SJSA1 (cell line): ENCODE measurements at places on chromosomes 7 and 10.

GRCh38 chr10:110863361-110863760 lies 8.4 kb upstream of the PDCD4 start:
- DNase-seq, result no peak

DNA sequence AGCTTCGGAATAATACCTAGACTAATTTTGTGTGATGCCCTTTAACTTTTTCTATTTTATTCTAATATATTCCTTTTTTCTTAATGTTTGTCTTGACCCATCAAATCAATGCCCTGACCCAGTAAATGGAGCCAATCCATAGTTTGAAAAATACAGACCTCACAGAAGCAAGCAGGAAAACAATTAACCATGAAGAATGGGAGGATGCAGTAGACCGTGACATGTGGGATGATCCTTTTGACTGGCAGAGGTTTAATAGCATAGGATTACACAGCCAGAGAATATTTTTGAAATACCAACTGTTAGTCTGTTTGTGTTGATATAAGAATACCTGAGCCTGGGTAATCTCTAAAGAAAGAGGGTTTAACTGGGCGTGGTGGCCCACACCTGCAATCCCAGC lies 142.6 kb upstream of the NEBL start:
- DNase-seq, result no peak

- no peak for DNase-seq
These were observed 78.7 kb upstream of the ARID5B start for GRCh38 chr10:61822781-61823230.

DNA sequence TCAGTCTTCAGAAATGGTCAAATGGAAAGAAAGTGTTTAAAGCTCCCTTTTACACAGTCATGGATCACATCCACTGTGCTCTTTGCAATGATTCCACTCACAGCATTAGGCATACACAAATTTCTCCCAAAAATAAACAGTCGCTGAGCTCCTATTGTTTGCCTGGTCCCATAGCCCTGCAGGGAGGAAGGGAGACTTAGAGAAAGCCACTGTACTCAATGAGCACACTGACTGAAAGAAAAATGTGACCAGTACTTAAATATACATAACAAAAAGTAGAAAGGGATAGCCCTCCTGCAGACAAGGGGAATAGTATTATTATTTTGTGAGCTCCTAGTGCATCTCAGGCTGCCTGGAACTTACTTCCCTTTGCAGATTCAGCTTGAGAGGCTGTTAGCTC lies 853.2 kb downstream of the GRID1 start:
- peak; percentile 54 for DNase-seq

GRCh38 chr7:10225275-10225674 lies 748.4 kb upstream of the PHF14 start:
- peak; percentile 68 for DNase-seq

GRCh38 chr7:106418526-106418925 lies 133.7 kb upstream of the NAMPT start:
- peak; percentile 7 for DNase-seq

DNA sequence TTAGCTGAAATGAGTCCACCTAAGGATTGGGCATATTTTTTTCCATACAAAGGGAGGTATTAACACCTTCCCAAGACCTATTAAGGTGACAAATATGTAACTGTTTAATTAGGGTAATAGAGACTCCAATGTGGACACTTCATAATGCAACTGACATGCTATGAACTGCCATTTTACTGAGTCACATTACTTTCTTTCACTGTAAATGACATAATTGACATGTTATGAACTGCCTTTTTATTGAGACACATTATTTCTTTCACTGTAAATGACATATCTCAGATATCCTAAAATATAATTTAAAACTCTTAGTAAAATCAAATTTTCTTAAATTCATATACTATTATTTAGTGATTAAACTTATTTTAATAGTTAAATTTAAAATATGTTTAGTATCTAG lies 528.8 kb upstream of the PCDH15 start:
- no peak for DNase-seq

DNA sequence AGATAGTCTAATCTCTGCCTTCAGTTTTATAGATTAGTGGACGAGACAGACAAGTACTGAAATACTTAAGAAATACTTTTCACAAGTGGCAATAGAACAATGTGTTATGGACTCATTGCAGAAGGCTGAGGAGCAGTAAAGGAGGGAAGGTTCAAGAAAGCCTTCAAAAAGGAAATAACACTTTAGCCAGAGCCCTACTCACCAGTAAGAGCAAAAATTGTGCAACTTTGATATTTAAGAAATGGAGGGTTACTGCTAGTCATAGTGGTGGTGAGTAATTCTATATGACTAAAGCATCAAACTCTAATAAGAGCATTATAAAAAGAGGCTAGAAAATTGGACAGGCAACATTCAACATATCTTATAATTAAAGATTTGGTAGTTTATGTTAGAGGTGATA lies 28.8 kb downstream of the PTPN12 start:
- no peak for DNase-seq

GRCh38 chr7:70241536-70242175 lies 643.4 kb downstream of the AUTS2 start:
- no peak for DNase-seq

DNA sequence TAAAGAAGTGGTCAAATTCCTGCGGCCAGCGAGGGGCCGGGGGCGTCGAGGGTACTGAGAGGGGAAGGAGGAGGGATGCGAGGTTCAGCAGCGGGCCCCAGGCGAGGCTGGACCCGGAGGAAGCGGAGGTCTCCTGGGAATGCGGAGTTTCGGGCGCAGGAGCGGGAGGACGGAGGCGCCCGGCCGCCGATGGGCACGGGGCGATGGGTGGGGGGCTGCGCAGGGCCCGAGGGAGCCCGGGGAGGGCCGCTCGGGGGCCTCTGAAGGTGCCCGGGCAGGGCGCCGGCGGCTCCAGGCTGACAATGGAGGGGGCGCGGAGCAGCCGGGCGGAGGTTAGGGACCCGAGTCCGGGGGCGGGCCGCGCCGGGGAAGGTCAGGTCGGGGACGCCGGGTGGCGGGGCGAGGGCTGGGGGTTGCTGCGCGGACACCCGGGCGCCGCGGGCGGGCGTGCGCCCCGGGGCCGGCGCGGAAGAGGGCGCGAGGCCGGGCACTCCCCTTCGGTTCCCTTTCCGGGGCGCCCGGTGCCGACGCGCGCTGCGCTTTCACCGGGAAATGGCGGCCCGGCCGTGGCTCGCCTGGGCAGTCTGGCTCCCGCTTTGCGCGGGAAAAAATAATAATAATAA lies 683 bp downstream of the MACROH2A2 start:
- no peak for DNase-seq

DNA sequence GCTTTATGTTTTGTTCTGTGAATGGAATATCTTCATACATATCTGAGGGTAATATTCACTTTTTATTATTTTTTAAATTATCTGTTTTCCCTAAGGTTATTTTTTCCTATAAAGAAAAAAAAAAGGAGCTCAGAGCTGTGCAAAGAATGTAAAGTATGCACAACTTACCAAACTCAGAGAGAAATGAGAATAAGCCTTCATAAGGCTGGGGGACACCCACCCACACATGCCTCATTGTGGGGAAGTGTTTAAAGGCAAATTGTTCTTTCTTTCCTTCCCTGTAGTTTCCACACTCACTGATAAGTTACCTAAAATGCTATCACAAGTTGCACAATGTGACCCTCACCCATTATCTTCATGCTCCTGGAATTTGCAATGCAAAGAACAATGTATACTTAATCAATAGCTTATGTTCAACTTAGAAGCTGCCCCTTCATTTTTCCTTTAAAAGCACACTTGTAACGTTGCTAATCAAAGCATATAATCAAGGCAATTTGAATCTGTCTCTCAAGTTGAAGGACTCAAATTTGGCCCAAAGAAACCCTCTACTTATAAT lies 108.1 kb downstream of the GNAT3 start:
- no peak for DNase-seq

DNA sequence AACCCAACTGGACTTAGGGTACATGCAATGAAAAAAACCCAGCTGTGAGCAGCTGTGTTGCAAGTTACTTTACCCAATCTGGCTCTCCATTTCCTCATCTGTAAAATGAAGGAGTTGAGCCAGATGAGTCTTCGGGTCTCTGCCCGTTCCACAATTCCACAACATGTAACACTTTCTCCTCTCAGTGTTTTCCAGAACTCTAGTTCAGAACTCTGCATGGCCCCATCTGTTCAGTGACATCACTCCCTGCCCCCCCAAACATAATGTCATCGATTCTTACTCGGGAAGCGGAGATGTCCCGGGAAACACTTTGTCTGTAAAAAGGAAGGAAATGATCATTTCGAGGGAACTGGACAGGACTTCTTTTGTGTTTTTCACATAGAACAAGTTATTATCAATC lies 2.5 kb downstream of the SH3PXD2A start:
- DNase-seq, result no peak

- no peak for DNase-seq
These were observed 122.8 kb upstream of the RHOBTB1 start for GRCh38 chr10:61066661-61067344.

DNA sequence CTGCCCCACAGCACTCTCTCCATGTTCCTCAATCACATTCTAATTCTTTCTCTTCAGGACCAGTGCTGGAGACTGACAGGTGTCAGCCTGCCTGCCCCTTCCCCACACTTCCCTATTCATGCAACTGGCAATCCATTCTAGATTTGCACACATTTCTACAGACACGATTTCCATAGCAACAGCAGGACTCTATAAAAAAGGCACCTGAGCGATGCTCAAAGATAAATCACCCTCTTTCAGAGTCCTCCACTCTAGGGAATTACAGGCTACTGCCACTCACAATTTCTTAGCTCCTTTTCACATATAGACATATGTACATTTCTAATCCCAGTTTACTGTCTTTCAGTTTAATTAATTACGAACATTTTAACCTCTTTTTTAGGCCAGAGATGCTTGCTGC lies 118.1 kb upstream of the ANKRD1 start:
- DNase-seq, result no peak

DNA sequence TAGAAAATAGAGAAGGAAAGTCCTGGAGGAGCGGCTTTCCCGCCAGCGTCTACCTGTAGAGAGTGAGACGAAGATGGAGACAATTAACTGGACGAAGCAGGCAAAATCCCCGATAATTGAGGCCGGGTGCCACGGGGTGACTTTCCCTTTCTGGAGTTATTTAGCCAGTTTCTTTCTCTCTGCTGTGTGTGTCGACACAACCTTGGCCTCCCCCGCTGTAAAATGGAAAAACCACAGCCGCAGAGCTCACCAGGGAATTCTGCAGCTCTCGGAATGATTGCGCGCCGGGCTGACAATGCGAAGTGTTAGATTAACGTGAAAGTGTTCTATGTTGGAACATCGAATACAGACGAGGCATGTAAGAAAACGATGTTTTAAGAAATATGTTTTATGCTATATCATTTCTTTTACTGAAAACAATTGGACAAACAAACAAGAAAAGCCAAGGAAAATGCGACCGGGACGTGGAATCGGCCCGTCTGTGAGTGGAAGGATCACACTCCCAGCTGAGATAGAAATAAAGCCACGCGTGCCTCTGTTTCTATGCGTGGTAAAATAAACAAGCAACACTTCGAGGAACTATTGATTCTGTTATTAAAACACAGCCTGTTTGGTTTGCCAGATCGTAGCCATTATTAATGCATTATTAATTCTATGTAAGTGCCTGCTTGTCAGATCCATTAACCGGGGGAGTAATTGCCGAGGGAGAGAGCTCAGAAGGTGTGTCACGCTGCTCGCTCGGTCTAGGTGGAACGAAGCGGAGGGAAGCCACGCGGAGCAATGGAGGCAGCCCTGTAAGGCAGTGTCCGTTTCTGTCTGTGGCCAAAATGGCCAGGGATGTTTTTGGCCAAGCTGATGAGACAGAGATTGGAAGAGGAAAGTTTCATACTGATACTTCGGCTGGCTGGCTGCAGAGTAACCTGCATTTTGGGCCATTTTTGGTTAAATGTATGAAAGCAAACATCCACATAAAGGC lies 129.4 kb downstream of the DNAJB6 start:
- DNase-seq, result no peak

GRCh38 chr7:18337048-18337809 lies 158.3 kb upstream of the HDAC9 start:
- no peak for DNase-seq

GRCh38 chr7:111531993-111532392 lies 30.3 kb downstream of the IMMP2L start:
- no peak for DNase-seq

DNA sequence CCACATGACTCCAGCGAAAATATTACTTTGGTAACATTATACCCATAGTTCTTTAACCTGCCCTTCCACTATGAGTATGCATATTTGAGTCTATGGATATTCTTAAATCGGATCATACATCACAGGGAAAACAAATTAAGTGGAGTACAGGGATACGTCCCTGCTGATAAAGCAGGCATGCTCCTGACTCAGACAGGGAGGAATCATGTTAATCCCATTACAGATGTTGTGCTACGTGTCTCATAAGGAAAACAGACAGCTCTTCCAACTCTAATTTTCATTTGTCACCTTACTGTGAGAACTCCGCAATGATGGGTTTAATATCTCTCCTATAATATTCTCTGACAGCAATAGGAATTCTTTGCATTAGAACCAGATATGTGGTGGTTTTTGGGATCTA lies 469.5 kb upstream of the POM121L12 start:
- no peak for DNase-seq

DNA sequence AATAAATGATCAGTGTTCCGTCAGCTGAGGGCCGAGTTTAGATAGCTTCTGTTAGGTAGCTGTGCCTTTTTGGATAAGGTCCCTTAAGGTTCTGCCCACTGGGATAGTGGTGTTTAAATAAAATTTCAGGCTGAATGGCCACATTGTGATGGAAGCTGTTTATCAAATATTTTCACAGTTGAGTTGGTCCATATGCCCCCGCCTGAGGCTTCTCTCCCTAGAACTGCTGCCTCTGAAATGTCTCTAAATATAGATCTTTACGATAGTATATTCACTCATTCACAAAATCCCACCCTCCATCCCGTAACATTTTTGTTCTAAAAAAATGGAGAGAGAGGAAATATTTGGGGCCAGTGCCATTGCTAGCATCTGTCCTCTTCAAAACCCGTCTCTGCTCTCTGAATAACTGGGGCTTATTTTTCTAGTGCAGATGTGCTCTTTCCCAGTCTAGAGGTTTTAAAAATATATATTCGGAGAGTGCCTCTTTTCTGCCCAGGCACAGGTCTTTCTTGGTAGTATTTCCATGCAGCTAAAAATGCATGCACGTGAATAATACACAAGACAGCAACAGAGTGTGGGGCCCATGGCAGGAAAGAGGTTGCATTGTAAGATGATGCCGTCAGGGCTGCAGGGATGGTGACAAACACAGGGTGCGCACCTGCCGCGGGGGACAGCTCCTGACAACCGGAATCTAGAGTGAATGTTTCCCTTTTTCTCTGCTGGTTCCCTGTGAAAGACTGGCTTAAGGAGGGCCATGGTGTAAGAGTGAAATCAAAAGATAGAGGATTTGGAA lies 105.4 kb upstream of the BTBD16 start:
- no peak for DNase-seq

GRCh38 chr7:42914421-42915045 lies 2.7 kb upstream of the C7orf25 start:
- no peak for DNase-seq

GRCh38 chr10:112520914-112521313 lies 73.9 kb downstream of the VTI1A start:
- no peak for DNase-seq

GRCh38 chr7:116208919-116209318 lies 1.4 kb upstream of the TES start:
- no peak for DNase-seq
